ENCODE measurements at places on chromosomes 16 and 17.

DNA sequence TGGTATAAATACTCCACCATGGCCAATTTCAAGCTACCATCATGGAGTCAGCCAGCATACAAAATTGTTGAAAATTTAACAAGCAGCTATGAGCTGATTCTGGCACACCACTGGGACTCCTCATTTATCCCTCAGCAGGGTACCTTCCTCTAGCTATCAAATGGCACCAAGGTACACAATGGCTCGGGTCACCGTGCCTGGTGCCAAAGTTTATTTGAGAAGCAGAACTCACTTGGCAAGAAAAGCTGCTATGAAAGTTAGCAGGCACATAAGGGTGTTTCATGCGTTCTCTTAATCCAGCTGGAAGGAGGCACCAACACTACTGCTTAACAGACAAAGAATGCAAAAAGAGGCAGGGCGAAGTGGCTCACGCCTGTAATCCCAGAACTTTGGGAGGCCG, 51.6 kb downstream of the IKZF3 start:
- no peak for DNase-seq

DNA sequence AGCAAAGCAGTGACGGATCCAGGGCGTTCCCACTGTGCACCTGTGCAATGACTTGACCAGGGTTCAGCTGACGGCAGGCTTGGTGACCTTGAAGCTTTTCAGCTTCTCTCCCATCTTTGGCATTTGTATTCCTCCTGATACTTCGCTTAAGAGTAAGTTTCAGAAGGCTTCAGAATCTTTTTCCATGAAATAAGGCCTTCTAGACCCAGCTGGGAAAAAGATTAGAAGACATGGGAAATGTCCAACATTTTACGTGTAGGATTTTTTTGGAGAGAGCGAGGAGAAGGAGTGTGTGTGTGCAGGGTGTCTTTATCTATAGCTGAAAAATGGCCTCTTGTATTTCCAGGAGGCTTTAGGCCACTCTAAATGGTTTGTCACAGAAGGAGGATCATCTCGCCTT, 104.1 kb downstream of the BANP start:
- no peak for DNase-seq

DNA sequence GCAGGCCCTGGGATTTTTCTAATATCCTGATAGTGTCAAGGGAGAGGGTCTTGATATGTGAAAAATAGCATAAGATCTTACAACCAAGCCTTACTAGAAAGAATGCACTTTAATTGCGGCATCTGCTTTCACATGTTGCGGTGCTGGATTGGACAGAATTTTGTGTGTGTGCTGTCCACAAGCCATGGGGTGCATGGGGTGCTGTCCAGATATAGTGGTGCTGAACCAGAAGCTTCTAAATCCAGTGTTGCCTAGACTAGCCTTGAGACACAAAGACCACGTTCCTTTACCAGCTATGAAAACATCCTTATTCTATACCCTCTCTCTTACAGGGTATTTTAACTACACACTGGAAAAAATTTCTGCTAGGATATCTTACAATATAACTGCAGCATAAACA, 244.0 kb downstream of the TMEM114 start:
- DNase-seq: no peak

DNA sequence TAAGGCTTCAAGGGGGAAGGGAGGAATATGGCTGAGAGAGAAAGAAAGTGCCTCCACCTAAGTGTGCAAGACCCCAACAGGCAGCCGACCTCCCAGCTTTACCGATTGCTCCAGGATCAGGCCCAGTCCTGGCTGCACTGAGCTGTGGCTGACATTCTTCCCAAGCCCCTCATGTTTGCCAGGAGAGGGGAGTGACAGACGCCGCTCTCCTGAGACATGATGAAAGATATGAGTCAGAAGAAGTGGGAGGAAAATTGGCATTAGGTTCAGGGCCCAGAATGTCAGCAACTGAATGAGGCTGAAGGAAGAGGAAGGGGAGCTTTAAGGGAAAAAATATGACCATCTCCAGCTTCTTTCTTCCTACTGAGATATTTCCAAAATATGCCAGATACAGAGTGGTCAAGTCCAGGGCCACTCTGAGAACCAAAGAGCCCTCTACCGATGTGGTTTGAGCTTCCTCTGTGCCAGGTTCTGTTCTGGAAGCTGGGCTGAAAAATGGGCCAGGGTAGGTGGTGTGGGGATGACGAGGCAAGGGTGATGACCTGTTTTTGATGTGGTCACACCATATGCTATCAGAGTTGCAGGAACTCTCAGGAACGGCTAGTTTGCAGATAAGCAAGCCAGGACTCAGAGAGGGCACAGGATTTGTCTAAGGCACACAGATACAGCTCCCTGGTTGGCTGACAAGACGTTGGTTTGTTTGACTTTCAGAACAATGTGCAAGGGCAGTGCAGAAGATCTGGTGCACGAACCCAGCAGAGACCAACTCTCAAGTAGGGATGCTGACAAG, 176.7 kb downstream of the SOX9 start:
- DNase-seq: no peak

DNA sequence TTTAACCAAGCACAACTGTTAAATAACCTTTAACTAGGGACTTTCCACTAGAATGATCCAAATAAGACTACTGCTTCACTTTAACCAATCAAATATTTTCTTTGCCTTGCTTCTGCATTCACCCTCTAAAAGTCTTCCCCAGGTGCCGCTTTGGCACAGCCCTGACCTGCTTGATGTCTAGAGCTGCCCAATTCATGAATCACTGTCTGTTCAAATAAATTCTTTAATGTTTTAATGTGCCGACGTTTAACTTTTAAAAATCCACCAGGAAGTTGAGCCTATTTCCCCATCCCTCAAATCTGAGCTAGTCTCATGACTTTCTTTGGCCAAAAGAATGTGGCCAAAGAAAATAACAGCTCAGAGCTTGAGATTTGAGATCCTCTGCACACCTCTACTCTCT, 277.8 kb upstream of the SOX9 start:
- no peak for DNase-seq

- DNase-seq: no peak
Measured at GRCh38 chr16:11669380-11670146, 1.3 kb downstream of the SNN start.

DNA sequence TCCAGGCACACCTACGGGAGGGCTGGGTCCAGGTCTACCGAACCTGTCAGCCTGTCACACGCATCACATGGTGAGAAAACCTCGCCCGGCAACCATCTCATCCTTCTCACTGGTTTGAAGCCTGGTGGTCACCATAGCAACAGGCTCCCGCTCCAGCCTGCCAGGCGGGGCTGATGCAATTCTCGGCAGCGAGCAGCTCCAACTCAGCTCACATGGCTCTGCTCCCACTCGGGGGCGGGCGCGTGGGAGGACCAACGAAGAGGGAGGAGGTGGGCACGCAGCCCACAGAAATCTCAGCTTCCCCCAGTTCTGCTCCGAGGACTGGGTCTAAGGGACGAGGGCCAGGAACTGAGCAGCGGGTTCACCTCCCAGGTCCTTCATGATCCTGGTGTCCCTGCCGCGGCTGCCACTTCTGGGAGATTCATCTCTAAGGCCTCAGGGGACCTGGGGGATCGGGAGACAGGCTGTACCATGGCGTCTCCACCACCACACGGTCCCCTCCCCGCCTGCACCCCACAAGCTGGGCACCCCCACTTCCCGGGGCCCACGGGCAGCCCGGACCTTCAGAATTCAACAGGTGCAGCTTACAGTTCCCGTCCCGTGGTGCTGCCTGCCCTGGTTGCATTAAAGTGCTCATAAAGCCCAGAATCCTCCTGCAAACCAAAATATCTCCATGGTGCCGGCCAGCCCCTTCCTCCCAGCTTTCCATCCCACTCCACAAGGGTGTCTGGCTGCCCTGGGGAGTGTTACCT, 25.8 kb downstream of the ABR start:
- no peak for DNase-seq

DNA sequence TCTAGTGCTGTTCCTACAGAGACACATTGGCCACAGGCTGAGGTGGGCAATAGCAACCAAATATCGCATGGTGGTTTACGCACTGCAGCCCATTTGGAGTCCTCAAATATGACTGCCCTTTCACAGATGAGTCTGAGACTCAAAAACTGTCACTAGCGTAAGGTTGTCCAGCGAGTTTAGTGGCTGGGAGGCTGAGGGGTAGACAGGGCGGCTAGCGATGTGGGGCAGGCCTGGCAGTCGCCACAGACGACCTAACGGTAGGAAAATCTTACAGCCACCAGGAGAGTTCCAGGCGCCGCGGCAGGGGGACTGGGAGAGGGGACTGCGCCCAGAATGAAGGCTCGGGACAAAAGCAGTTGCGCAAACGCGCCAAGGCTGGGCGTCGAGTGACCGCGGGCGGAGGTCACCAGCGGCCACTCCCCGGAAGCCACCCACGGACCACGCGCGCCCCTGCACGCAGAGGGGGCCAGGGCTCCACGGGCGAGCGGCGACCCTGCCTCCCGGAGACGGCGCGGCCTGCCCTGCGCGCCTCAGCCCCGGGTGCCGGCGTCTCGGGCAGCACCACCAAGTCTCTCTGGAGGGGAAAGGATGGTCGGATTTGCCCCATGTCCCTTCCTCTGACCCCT, 699 bp upstream of the MAP1LC3B start:
- DNase-seq: no peak

GRCh38 chr17:75516255-75516618, at the start of gene TSEN54:
TSEN54 (plus strand) TSS chr17:75516528; CDS start chr17:75516561, 33 bp downstream.
- DNase-seq: peak; percentile 97

DNA sequence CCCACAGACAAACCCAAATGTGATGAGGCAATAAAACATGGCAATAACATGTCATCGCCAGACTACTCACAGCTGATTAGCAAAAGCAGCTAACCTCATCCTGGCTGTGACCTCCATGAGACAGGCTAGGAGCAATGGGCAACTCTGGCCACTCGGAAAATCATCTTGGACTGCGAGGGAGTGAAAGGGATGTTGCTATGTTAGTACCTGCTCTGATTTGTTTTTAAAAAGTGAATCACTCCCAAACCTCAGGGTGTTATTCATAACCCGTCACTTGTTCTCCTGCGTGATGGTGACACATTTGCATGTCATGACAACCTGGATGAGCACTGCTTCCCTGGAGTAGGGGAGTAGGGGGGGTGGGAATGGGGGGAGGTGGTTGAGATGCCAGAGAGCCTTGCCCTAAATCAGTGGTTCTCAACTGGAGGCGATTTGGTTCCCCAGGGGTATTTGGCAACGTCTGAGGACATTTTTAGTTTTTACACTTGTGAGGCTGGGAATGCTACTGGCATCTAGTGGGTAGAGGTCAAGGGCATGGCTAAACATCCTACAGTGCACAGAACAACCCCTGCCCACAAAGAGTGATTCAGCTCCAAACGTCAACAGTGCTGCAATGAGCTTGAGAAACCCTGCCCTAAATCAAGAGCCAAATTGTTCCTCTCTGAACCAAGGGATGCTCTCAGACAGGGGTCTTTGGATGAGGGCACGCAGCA, 241.7 kb downstream of the SOX9 start:
- DNase-seq: no peak

DNA sequence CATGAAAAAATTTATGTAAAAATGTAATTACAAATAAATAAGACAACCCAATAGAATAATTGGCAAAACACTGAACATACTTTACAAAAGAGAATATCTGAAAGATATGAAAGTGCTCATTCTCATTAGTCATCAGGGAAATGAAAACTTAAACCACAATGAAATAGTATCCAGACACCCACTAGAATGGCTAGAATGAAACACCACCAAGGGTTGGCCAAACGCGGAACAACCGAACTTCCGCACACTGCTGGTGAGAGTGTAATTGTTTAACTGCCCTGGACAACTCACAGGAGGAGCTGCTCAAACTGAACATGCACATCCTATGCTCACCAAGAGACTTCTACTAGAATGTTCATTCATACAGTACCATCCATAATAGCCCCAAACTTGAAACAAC, 5.8 kb upstream of the ZDHHC7 start:
- DNase-seq: peak; percentile 57

- DNase-seq: no peak
Measured at GRCh38 chr16:88760424-88761142, 24.4 kb downstream of the PIEZO1 start.

GRCh38 chr16:23131436-23131835, 17.8 kb downstream of the USP31 start:
- peak; percentile 4 for DNase-seq

DNA sequence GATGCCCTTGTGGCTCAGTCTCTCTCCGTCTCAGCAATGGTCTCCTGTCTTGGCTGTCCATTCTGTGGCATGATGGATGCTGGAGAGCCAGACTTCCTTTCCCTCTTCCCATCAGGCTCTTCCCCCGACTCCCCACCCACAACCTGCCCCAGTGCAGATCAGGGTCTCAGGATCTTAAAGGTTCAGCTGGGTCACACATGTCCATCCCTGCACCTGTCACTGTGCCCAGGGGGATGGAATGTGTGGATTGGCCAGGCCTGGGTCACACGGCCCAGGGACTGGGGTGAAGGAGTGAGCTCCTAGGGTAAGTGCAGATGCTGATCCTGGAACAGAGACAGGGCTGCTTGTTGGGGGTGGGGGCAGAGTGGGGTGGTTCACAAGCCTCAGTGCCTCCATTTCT, 23.0 kb downstream of the ADGRG5 start:
- no peak for DNase-seq

DNA sequence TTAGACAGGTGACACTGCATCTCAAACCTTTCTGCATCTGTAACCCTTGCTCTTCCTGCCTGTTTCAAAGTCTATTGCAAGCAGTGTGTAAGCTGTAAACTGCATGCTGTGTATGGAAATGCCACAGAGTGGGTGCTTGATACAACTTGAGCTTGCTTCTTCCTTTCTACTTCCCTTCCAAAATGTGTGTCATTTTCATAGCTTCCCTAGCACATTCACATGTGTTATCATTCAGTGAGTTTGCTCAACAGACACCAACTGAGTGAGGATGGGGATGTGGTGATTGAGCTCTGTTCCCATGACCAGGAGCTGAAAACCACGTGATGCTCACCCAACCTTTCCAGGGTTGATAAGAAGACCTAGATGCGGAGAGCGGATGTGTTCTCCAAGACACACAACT, 111.1 kb downstream of the VAT1L start:
- no peak for DNase-seq

- no peak for DNase-seq
Measured at GRCh38 chr17:62965174-62965685, 805 bp upstream of the TANC2 start.

- no peak for DNase-seq
Measured at GRCh38 chr17:80732268-80732667, 187.6 kb downstream of the RPTOR start.

Measured in activated CD4-positive, alpha-beta T cell treated with anti-CD3 and anti-CD28 coated beads, Interleukin-10, Interleukin-2, amounts not matched to agents 100 ng/mL and 50 ng/mL, durations not matched to agents 16 hours and 8 hours (primary cell).